ENCODE measurements at places on chromosomes 1 and 21.

DNA sequence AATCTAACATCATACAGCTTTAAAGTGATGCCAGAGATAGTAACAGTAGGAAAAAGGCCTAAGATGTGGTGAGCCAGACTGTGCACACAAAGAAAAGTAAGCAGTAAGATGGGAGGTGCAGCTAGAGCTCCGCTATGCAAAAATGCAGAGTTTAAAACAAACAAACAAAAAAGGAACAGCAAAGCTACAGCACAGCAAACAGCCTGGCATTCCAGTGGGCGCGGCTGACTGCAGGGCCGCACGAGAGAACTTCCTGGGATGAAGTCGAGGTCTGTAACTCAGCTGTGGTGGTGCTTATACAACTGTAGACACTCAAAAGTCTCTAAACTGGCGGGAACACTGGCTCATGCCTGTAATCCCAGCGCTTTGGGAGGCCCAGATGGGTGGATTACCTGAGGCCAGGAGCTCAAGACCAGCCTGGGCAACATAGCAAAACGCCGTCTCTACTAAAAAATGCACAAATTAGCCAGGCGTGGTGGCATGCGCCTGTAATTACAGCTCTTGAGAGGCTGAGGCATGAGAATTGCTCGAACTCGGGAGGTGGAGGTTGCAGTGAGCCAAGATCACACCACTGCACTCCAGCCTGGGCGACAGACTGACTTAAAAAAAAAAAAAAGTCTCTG, 30.1 kb downstream of the PRDM15 start:
- DNase-seq, result no peak

GRCh38 chr1:31978843-31979400, 34.7 kb upstream of the KHDRBS1 start:
- no peak for DNase-seq

DNA sequence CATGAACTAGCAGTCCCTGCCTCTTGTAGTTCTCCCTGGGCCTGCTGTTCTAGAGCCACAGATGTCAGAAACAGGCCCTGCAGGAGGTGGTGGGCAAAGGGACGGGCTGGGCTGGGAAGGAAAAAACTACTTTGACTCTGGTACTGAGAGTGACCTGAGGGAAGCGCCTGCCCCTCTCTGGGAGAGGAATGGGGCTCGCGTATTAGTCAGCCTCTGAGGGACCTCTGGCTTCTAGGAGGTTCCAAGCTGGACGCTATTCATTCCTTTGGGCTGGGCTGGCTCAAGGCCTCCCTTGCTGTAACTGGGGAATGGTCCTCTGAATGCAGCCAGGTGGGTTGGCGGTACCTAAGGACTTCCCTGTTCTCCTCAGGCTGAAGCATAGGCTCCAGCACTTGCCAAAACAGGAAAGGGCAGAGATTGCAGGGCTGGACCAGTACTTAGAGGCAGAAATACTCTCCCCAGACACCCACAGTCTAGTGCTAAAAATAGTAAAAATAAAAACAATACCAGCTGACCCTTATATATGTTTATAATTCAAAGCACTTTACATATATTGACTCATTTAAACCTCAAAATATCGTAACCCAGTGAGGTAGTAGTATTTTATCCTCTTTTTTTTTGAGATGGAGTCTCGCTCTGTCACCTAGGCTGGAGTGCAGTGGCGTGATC, 7.1 kb downstream of the POMGNT1 start:
- no peak for DNase-seq

GRCh38 chr21:41481191-41481590, 26.8 kb downstream of the TMPRSS2 start:
- no peak for DNase-seq

GRCh38 chr1:174964261-174964971, 35.3 kb upstream of the CACYBP start:
- DNase-seq, result no peak

DNA sequence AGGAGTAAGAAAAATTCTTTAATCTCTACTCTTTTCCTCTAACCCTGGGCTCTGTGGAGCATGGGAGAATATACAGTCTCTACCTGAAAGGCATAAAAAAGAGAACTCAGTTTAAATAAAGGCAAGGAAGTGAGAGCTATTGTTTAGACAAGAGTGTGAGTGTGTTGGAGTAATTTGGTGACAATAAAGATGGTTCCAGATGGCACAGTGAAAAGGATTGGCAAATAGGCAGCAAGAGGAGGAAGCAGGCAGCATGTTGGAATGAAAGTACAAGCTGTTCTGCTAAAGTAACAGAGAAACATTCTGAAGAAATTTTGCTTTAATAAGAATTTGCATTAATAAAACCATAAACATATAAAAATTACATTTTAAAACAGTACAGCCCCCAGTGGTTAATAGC, 163.4 kb downstream of the DNM3 start:
- no peak for DNase-seq

- no peak for DNase-seq
These were observed 12.8 kb downstream of the DYNLT5 start for GRCh38 chr1:66764994-66765578.

DNA sequence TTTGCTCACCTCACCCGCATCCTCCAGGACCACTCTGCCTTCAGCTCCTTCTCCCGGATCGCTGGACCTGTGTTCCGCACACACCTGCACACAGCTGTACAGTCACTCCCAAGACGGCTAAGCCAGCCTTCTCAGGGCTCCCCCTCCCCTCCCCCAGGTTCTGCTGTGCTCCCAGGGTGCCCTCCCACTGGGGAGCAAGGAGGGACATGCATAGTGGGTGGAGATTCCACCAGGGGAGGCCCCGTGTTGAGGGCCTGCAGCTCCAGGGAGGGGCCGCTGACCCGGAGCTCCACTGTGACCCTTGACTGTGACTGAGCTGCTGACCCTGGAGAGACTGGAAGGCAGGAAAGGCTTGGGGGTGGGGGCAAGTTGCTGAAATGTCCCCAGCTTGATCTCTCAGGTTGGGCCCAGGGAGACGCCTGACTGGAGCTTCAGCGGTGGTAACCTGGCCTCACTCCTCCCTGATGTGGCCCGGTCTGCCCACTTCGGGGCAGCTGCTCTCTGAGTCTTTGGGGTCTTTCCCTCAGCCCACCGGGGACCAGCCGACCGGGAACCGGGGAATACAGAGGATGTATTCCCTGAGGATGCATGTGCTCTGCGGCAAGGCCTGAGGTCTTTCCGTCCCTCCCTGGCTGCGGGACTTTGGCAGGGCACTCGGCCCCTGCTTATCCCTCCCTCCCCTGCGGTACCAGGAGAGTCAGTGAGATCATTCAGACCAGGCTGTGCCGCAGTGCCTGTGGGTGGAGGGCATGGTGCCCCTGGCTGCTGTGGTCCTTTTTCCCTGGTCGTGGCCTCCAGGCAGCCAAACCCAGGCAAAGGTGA, 28.6 kb upstream of the PLCH2 start:
- DNase-seq, result no peak

DNA sequence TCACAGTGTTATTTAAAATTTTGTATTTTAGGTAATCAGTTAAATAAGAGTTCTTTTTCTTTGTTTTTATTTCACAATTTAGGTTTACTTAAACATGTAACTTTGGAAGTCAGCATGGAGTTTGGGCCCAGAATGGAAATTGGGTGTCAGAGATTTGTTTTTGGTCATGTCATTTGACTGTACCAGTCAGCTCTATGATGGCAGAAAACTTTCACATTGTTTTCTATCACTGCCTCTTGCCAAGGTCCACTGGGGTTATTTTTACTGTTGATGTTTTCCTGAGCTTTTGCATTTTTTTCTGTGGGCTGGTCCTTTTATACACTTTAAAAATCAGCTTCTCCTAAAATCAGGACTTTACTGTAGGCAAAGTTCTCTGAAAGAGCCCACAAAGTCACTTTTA, 54.4 kb downstream of the SLC30A7 start:
- no peak for DNase-seq

DNA sequence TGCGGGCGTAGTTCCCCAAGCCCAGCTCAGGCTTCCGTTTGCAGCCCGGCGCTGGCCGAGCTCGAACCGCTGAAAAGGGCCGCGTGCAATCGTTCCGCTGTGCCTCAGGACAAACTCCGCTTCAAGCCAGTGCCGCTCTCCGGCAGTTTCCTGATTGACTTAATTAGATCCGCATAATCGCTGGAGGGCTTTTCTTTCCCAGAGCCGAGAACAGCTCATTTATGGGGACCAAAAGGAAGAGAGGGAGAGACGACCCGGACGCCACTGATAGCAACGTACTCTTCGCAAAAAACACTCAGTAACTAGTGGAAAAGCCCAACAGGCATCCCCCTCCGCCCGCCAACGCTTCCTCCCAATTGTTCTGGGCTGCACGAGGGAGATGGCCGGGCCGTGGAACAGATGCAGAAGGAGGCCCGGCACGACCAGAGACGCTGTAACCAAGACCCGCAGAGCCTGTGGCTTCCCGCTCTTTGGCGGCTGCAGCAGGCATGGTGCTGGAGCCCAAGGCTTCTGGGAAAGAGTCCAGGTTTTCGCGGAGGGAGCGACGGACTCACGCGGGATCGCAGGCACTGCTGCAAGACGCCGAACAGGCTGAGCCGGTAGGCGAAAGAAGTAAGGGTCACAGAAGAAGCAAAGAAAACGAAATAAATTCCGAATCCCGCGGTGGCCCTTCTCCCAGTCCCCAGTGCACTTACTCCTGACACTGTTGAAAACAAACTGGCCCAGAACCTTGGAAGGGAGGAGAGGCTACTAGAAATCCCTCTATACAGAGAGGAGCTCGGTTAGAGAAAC, 3.6 kb upstream of the FOXD2 start:
- no peak for DNase-seq

DNA sequence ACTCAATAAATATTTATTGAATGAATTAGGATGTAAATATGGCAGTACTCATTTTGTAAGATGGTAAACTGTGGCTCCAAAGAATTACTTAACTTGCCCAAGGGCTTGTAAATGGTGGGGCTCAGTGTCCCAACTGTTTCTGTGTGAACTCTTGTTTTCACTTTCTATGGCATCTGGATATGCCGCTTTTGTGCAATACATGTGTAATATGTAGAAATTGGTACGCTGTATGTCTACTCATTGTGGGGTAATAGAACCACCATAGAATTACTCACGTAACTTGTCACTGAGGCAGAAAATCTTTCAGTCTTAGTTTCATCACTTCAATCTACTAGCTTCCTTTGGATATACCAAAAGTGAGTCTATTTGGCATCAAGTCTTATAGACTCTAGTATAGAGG, 977 bp downstream of the PRPF3 start:
- no peak for DNase-seq

GRCh38 chr1:165877940-165878556, 50.6 kb downstream of the UCK2 start:
- no peak for DNase-seq

DNA sequence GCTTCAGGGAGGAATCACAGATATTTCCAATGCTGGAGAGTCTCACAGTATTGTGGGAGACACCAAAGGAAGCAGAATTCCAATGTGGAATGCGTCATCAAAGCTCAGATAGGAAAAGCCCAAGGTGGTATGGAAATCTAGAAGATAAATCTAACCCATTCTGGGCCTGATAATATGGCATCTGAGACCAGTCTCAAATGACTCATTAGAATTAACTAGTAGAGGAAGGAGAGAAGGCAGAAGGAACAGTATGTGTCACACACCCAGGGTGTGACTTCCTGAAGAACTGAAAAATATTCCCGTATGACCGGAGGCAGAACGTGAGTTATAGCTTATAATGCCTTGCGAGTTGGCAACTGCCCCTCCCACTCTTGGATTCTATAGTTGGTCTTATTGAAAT, 499.2 kb downstream of the PLPP3 start:
- DNase-seq, result no peak

DNA sequence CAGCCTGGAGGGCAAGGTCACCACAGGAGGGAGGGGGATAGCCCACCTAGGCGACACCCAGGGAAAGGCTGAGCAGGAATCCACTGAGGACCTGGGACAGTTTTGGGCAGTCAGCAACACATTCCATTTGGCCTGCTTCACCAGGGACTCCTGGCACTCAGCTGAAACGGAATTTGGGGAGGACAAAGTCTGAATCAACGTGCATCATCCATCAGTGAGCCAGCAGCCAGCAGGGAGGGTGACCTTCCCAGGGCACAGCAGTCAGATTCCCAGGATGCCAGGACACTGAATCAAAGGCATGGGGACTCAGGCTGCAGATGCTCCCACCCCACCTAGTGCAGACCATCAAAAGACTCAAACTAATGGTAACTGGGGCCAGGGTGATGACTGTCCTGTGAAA, 4.6 kb downstream of the SH3BP5L start:
- no peak for DNase-seq

GRCh38 chr1:45508295-45509151, 8.4 kb downstream of the MMACHC start:
- no peak for DNase-seq

DNA sequence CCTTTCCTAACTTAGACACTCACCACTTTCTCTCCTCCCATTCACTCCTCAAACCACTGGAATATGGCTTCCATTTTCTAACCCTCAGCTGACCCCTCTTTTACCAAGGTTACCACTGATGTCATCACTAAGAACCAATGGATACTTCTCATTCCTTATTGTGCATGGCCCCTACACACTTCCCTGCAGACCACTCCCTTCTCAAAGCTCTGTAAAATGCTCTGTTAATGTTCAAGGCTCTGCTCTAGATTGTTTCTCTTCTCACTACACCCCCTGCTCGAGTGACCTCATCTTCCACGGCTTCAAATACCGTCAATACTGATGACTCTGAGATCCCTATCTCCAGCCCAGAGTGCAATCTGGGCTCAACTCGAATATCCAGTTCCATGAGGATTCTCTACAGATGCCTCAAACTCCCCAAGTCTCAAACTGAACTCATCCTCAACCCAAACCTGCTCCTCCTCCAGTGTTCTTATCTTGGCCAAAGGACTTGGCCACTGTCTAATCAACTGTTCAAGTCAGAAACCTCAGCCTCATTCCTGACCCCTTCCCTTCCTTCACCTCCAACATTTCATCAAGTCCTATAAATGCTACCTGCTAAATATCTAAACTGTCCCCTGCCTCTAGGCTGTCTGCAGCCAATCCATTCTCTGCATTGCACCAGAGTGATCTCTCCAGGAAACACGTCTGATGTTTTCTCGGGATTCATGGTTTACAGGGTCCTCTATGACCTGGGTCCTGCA, 41.3 kb upstream of the BMP8B start:
- DNase-seq, result no peak

DNA sequence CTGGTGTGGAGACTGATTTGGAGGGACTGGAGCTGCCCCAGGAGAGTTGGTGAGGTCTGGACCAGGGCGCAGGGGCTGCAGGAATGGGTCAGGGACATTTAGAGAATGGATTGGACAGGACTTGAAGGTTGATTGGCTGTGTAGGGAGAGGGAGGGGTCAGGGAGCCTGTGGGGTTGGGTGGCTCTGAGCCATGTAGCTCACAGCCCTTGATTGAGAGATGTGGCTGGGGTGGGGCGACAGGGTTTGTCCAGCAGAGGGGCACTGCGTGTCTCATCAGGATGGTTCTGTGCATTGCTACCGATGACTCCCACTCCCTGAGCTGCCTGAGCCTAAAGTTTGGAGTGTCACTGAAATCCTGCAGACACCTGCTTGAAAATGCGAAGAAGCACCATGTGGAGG, 12.1 kb downstream of the AZIN2 start:
- no peak for DNase-seq

GRCh38 chr1:64323882-64324281, 120.5 kb downstream of the UBE2U start:
- no peak for DNase-seq

GRCh38 chr1:43990271-43991199, 864 bp upstream of the CCDC24 start:
- DNase-seq, result no peak

- DNase-seq, result no peak
These were observed 274.3 kb upstream of the CAMK1G start for GRCh38 chr1:209309198-209309597.
